ENCODE measurements at places on chromosomes 2 and 18.

- DNase-seq, result no peak
These were observed 2.1 kb downstream of the PCBP1 start for GRCh38 chr2:70089220-70089982.

GRCh38 chr2:133682347-133682746 is 114.1 kb upstream of the NCKAP5 start:
- no peak for DNase-seq

- no peak for DNase-seq
These were observed 176.6 kb downstream of the THADA start for GRCh38 chr2:43419243-43419642.

GRCh38 chr2:15472133-15472532 is 89.0 kb downstream of the NBAS start:
- no peak for DNase-seq

GRCh38 chr2:170882758-170883157 is 46.3 kb upstream of the GORASP2 start:
- DNase-seq, result no peak

GRCh38 chr18:23235860-23236259 is 100.6 kb downstream of the CABLES1 start:
- no peak for DNase-seq

- no peak for DNase-seq
These were observed 484.2 kb downstream of the DLGAP1 start for GRCh38 chr18:3970929-3971328.

DNA sequence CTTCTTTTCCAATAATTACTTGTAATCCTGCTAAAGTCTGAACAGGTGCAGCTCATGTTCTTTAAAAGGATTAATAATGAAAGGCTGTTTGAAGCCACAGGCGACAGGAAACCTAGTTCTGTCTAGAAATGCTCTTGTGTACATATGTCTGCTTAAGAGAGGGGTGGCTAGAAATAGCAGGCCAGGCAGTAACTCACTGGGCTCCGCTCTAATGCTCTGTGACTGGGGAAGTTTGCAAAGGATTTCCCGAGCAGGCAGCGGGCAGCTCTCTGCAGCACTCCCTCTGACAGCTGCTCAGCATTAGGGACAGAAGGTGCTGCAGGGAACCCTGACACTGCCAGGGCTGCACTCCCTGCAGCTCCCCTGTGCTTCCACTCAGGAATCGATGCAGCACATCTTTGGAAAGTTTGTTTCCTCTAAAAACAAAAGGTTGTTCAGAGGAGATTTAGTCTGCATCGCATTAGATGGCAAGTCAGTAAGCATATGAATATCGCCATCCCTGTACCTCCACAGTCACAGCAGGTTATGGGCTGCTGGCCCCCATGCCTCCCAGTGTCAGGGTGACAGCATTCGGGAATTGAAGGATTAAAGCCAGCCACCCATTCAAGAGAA is 33.1 kb upstream of the TTC39C start:
- DNase-seq, result peak; percentile 13
